ENCODE measurements at places on chromosomes 3 and 15. TPM values are rescaled to one million over a fixed set of nuclear protein-coding genes. Genes with fewer than 3 reads are reported as not detected.

TAGLN3 gene
- 1.8 TPM for polyA plus RNA-seq

PAQR5 gene
- polyA plus RNA-seq = 1.7 TPM

CX3CR1 gene
- polyA plus RNA-seq = 0.24 TPM

ZNF774 gene
- 1.1 TPM for polyA plus RNA-seq

RAB43 gene
- polyA plus RNA-seq = 11.3 TPM

TYRO3 gene
- 8.6 TPM for polyA plus RNA-seq

FGF7 gene
- 56.4 TPM for polyA plus RNA-seq

SEMA5B gene
- 2.2 TPM for polyA plus RNA-seq

RPUSD2 gene
- polyA plus RNA-seq = 11.7 TPM

Data from urinary bladder (tissue), 4 donors.